ENCODE measurements at places on chromosomes 5 and 9.

GRCh38 chr9:26524267-26524666 lies 368.3 kb downstream of the CAAP1 start:
- DNase-seq = peak; percentile 7

- no peak for DNase-seq
Measured at GRCh38 chr9:14311171-14311949, 2.6 kb downstream of the NFIB start.

GRCh38 chr5:179382486-179382885 lies 37.2 kb upstream of the ADAMTS2 start:
- DNase-seq = no peak

GRCh38 chr9:2802494-2802921 lies 41.4 kb downstream of the PUM3 start:
- no peak for DNase-seq

- no peak for DNase-seq
Measured at GRCh38 chr5:24472518-24472917, 172.3 kb downstream of the CDH10 start.

DNA sequence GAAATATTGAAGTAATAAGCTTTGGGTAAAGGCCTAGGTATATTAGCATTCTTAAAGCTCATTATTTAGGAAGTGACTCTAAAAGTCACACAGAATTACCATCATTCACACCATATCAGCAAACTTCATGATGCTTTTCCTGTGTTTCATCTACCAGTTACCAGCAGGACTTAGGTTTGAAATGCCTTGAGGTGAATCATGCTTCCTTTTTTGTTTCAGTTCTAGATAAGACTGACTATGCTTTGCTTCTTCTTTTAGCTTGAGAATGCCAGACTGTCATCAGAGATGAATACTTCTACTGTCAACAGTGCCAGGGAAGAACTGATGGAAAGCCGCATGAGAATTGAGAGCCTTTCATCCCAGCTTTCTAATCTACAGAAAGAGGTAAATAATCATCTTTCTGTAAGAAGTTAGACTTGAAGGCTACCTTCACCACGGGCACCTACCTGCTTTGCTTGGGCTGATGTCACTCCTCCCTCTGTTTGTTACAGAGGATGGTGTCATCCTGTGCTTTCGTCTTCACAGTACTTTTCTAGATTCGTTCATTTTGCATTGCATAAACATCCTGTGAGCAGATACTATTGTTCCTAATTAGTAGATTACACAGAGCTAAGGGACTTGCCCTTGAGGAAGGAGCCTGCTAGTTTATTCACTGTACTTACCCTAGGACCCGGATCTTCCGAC lies 34.7 kb downstream of the LMNB1 start:
- DNase-seq = no peak

GRCh38 chr9:14106699-14107098 lies 207.2 kb downstream of the NFIB start:
- no peak for DNase-seq

GRCh38 chr5:39977066-39977655 lies 552.4 kb upstream of the DAB2 start:
- DNase-seq = no peak

- no peak for DNase-seq
Measured at GRCh38 chr9:372128-372527, 157.5 kb downstream of the DOCK8 start.

DNA sequence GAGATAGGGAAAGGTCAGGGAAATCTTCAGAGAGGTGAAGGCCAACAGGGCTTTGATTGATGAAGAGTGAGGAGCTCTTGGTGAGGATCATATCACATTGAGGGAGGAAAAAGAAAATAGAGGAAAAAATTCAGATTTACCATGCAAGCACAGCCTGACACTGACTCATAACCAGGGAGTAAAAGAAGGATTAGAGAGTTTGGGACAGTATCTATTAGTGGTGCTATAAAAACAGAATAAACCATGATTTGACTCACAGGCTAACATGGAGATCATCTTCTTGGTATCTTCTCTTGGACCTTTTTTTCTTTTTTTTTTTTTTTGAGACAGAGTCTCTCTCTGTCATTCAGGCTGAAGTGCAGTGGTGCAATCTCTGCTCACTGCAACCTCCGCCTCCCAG lies 44.4 kb downstream of the MUSK start:
- DNase-seq = no peak

DNA sequence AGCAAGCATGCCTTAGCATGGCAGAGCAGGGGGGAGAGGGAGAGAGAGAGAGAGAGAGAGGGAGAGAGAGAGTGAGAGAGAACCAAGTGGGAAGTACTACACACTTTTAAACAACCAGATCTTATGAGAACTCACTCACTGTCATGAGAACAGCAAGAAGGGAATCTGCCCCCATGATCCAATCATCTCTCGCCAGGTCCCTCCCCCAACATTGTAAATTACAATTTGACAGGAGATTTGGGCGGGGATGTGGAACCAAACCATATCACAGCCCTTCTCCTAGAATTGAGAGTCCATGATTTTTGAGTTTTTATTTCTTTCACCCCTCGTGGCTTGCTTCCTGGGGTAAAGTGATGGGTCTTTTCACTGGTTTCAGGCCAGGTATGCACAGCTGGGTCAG lies 98.8 kb downstream of the DOCK2 start:
- DNase-seq = no peak

DNA sequence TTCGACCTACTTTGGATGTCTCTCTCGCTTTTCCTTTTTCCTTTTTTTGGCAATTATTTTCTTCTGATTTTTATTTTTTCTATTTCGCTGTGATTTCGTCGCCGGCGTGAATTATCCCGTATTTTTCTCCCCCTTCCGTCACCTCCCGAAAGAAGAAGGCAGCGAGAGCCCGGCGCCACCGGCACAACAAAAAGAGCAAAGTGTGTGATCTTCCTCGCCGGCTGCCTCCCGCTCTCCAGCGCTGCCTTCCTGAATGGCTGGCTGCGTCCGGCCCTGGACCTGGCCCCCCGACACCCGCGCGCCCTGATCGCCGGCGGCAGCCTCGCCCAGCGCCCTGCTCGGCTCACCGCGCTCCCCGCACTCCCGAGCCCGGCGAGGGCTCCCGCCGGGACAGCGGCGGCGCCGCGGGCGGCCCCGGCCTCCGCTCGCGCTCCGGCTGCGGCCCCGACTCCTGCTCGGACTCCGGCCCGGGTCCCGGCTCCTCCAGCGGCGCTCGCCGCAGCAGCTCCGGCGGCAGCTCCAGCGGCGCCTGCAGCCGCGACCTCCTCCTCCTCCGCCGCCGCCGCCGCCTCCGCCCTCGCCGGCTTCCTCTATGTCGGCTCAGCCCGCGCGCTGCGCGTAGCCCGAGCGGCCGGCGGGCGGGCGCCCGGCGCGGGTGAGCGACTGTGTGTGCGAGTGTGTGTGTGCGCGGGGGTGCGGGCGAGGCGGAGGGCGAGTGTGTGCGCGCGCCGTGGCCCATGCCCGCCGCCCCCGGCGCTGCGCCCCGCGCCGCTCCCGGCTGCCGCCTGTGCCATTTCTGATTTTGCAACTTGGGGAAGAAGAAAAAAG lies 960 bp downstream of the NR2F1 start:
- DNase-seq = no peak

- DNase-seq = no peak
Measured at GRCh38 chr9:73219985-73220626, 68.4 kb downstream of the ANXA1 start.

DNA sequence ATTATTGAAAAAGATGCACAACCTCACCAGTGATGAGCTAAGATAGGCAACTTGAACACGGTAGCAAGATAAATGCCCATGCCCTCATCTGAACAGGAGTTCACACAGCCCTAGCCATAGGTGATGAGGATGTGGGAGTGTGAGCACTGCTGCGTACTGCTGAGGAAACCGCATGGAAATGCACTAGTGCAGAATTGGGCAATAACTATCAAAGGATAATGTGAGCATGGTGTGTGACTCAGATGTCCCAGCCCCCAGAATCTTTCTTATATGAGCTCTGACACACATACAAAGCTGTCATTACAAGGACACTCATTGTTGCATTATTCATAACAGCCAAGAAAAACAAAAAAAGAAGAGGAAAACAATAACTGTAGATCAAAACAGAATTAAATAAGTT lies 521.2 kb downstream of the IRX1 start:
- no peak for DNase-seq

- no peak for DNase-seq
Measured at GRCh38 chr5:135276151-135276550, 122.9 kb downstream of the MACROH2A1 start.

DNA sequence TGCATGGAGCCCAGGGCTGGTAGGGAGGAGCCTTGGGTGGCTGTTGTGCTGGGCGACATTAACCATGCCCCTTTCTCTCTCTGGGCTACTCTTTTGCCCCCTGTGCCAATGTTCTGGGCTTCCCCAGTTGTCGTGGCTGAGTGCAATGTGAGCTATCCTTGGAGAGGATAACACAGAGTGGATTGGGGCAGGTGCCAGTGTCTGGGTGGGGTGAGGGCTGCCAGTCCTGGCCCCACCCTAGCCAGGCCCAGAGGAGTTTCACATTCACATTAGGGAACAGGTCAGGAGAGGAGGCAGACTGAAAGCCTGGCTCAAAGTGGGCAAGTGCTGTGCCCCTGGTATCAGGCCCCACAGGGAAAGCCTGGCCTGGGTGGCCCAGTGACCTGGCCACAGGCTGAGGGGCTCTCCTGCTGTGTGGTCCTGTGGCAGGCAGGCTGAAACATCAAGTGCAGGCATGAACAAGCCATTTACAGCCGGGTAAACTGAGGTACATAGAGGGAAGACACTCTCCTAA lies 7.5 kb upstream of the NDST1 start:
- DNase-seq = no peak

DNA sequence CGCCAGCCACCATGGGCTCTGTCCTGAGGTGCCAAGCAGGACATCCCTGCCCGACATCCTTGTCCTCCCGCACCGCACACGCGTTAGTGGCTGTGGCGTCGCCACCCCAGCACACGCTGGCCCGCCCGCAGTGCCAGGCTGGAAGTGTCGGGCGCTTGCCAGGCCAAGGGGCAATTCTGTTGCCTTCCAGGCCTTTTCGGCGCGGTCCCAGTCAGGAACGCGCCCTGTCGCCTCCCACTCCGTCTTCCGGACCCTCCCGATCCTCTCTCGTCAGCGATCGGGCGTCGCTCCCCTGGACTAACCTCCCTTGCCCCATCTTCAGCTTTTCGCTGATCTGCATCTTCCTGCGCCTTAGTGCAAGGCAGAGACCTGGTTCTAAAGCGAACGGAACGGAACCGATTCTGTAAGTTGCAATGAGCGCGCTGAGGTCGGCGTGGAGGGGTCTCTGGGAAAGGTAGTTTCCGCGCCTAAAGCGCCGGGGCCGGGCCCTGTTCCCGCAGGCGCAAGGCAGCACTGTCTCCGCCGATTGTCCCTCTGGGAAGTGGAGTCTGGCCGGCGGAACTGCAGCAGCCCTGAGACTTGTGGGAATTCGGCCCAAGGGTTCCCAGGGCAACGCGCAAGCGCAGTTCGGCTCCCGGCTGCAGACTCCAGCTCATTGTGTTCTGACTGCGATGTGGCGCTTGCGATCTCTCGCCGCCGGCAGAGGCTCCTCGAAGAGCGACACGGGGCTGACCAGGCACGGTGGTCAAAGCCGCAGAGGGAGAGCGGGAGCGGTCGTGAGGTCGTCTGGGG lies at the start of gene ZNF454:
ZNF454 (plus strand) TSS at position 630 of the 792 bp plus-strand sequence. CDS start 1,594 bp downstream, outside the sequence.
- DNase-seq = peak; percentile 96

DNA sequence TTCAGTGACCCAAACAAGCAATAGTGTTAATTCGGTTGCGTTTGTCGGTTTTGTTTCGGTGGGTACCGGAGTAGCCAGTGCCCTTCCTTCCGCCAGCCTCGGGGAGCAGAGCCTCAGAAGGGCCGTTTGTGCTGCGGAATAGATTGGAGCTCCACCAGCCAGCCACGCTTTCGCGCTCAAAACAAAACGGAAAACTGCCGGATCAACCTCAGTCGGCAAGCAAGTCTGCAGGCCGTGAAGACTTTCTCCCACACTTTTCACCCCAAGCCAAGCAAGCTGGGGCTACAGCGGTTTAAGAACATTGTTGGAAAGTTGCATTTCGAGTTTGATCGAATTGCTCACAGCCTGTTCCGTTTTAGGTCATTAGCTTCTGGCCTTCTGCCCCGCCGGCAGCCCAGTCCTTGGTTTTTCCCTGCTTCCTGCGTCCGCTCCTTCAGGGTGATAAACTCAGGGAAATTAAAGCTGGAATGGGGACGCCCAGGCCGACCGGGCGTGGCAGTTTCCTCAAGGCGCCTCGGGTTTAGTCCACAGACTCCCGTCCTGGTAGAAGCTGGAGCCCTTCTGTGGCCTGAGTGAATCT lies 803 bp upstream of the CCNO start:
- DNase-seq = no peak

DNA sequence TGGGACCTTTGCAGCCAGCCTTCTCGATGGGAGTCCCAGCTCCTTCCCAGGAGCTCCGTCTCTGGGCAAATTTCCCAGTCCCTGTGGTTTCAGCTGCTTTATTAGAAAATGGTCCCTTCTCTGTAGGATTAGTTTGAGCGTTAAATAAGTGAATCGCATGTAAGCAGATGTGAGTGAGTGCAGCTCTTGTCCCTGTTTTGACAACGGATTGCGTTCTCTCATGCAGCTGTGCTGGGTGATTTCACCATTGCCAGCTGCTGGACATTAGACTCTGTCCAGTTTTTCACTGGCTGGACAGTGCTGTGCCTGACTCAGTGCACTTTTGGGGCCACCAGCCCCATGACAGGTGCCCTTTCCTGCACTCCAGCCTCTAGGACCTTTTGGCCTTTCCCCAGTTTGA lies 11.6 kb upstream of the CEL start:
- DNase-seq = peak; percentile 39

DNA sequence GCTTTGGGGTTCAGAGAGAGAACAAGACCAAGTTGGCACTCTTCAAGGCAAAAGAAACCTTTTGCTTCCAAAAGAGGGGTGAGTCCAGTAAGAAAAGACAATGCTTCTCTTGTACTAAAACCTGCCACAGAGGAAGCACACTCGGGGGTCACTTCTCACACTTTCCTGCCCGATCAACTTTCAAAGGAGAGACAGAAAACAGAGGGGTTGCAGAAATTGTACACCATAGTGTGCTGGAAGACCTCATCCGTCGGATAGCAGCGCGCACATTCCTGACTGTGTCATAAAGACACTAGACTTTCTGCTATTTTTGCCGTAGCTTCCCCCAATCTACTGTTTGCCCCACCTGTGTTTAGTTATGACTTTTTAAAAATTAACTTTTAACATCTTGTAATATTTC lies 66.9 kb downstream of the OR2K2 start:
- no peak for DNase-seq

DNA sequence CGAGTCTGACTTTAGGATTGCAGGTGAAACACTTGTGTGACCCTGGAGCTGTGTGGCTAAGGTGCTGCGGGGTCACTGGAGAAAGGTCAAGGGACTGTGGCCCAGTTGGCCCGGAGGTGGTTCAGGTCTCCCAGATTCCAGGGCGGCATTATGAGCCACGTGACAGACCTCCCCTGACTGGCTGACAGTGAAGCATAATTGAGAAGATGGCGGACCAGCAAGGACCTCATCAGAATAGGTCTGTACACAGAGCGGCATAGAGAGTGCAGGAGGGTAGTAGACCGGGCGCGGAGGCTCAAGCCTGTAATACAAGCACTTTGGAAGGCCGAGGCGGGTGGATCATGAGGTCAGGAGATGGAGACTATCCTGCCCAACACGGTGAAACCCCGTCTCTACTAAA lies 815 bp upstream of the ODF2 start:
- DNase-seq = no peak

GRCh38 chr9:106593201-106593600 lies 269.8 kb upstream of the ZNF462 start:
- no peak for DNase-seq

- no peak for DNase-seq
Measured at GRCh38 chr5:134127376-134127861, 12.9 kb downstream of the TCF7 start.
